T-helper 22 cell (primary cell): ENCODE measurements at places on chromosomes 7 and 10.

GRCh38 chr10:14800397-14800796 lies 25.7 kb upstream of the FAM107B start:
- no peak for DNase-seq

DNA sequence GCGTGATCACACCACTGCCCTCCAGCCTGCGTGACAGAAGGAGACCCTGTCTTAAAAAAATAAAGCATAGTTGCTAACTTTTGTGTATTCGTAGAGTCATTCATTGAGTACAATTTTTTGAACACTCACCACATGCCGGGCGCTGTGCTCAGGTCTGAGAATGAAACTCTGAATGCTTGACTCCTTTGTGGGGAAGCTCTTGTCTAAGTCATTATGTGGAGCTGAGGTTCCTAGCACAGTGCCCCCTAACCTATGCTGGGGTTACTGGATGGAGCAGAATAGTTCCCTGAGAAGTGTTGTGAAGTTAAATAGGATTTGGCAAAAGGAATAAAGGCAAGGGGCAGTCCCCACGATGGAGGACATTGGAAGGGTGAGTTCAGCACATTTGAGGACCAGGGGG lies 123.3 kb downstream of the CELF2 start:
- DNase-seq = no peak

GRCh38 chr7:134480730-134481129 lies 21.8 kb upstream of the AKR1B1 start:
- DNase-seq = no peak

- no peak for DNase-seq
Measured at GRCh38 chr7:91979590-91979989, 38.9 kb downstream of the AKAP9 start.

GRCh38 chr7:91396-92175 lies 100.8 kb upstream of the FAM20C start:
- no peak for DNase-seq

DNA sequence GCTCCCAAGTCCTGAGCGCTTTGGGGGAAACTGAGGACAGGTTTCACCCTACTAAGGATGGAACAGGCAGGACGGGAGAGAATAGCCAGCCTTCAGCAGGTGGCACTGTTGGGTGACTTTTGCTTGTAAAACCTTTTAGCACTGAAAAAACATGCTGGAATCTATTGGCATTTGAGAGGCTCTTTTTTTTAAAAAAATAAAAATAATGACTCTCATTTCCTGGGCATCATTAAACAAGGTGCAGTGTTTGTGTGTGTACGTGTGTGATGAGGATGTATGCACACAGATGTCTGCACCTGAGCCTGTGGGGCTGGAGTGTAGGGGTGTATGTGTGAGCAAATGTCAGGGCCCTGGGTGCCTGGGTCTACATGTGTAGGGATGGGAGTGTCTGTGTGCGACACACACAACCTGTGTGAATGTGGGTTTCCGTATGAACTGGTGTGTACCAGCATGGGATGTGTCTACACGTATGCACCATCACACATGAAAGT lies 177.9 kb downstream of the RPS24 start:
- no peak for DNase-seq

- no peak for DNase-seq
Measured at GRCh38 chr10:70432101-70432500, 9.4 kb downstream of the NODAL start.

DNA sequence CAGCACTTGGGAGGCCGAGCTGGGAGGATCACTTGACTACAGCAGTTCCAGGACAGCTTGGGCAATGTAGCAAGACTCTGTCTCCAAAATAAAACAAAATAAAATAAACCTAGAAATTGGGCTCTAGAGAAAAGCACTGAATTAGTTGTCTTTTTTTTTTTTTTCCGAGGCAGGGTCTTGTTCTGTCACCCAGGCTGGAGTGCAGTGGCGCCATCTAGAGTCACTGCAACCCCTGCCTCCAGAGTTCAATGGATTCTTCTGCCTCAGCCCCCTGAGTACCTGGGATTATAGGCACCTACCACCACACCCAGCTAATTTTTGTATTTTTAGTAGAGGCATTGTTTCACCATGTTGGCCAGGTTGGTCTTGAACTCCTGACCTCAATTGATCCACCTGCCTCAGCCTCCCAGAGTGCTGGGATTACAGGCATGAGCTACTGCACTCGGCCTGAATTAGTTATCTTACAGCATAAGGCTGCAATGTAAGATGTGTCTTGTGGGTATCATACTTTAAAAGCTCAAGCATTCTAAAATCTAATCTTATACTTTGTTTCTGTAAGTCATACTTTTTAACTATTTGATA lies 12.8 kb downstream of the MEIG1 start:
- no peak for DNase-seq

DNA sequence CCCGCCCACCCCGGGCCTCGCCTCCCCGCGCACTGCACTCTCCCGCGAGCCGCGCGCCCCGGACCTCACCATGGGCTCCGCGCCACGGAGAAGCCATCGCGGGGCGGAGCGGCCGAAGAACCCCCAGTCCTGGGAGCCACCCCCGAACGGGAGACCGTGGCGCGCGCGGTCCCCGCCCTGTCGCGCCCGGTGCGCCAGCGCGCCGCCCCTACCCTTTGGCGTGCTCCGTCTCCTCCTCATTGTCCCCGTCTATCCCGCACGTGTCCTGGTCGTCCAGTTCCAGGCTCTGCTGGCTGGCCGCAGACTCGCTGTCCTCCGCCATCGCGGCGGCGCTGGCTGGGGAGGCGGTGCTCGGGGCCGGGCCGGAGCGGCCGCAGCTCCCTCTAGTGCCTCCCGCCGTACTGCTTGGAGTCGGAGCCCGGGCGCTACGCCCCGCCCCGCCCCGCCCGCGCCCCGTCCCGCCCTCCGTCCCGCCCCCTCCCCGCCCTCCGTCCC lies at the start of gene NMT2:
Gene NMT2, minus strand, starts transcription at position 403 of the 495 bp plus-strand sequence. Its CDS starts 81 bp downstream, at position 322.
- no peak for DNase-seq

DNA sequence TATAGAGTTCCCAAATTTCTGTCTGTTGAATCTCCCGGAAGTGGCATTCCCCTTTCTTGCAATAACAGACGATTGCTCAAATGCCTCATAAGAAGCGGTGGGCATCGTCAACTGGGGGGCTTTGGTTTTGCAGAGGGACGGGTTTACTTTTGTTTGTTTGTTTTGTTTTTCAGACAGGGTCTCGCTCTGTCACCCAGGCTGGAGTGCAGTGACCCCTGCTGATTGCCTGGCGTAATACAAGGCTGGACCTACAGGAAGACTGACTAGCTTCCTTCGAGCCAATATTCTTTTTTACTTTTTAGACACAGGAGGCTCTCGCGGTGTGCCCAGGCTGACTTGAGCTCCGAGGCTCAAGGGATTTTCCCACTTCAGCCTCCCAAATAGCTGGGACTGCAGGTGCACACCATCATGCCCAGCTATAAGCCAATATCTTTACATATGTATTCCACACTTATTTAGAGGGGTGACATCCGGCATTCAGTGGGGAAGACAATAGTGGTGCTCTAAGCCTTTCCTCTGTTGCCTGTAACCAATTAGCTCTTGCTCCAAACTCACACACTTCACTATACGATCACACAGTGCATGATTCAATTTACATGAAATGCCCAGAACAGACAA lies 58.1 kb downstream of the FHIP2A start:
- no peak for DNase-seq

GRCh38 chr10:35417795-35418194 lies 81.5 kb downstream of the CCNY start:
- no peak for DNase-seq

DNA sequence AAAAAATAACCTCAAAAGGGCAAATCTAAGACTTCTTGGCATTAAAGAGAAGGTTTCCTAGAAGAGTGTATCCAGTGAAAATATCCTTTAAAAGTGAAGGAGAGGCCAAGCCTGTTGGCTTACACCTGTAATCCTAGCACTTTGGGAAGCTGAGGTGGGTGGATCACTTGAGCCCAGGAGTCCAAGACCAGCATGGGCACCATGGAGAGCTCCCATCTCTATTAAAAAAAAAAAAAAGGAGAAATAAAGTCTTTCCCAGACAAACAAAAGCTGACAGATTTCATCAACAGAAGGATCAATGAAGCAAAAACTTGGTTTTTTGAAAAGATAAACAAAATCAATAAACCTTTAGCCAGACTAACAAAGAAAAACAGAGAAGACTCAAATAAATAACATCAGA lies 67.6 kb upstream of the ZNF800 start:
- no peak for DNase-seq

GRCh38 chr7:151844071-151844824 lies 32.7 kb downstream of the PRKAG2 start:
- no peak for DNase-seq

GRCh38 chr7:95199779-95200558 lies 124.4 kb downstream of the PON1 start:
- DNase-seq = no peak

DNA sequence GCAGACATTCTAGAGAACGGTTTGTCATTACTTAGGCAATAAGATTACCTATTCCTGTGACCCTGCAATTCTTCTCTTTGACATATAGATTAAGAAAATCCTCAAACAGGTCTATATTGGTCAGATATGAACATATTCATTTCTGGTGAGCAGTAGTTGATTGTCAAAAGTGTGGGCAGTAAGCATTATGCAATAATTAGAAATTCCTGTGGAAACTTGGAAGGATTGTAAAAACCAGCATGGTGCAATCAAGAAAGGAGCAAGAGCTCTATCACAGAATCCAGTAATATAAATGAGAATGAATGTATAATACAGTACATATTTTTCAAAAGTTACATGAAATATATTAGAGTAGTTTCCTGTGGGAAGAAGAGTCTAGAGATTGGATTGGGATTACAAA lies 406.5 kb downstream of the SUGCT start:
- no peak for DNase-seq

DNA sequence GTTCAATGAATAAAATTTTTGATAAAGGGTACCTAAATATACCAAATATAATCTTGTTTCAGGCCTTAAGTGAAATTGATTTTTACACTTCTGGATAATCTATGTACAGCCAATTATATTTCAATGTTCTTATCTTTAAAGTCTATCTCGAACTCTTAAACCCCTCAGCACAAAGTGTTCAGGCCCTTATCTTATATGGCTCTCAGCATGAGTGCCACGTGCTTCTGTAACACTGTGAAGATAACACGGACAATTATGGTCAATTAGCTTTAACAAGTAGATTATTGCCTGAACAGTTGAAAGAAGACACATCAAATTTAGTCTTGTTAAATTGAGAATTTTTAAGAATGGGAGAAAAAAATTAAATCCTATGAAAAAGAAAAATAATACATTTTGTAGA lies 40.4 kb upstream of the DMTF1 start:
- no peak for DNase-seq

GRCh38 chr10:80273523-80274170 lies 15.8 kb downstream of the MAT1A start:
- DNase-seq = no peak

DNA sequence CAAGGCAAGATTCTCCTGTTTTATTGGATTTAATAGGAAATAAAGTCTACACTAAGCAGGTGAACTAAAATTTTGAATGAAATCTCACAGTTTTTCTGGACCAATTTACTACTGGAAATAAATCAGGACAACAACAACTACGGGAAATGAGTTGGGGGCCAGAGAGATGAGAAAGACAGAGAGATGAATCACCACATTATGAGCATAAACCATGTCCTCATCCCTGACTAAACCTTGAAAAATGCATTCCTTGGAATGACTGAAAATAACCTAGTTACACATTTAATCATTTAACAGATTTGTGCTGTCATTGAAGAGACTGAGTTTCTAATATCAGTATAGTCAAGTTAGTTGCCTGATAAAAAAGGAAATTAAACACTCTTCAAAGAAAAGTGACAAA lies 608.4 kb upstream of the KCND2 start:
- DNase-seq = no peak

GRCh38 chr10:109914966-109915365 lies 8.3 kb downstream of the XPNPEP1 start:
- peak; percentile 36 for DNase-seq

DNA sequence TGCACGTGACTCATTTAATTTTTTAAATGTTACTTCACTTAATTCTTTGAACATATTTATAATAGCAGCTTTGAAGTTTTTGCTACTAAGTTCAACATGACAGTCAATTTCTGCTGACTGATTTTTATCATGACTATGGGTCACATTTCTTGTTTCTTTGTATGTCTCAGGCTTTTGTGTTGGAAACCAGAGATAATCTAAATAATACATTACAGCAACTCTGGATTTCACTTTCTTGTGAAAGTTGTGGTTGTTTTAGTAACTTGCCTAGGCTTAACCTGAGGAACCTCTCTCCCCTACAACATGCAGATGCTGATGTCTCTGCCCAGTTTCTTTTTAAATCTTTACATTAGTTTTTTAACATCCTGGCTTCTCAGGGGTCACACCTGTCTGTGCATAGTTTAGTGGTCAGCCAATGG lies 180.8 kb downstream of the CCDC71L start:
- DNase-seq = no peak

- DNase-seq = no peak
Measured at GRCh38 chr7:128390871-128391565, 18.8 kb downstream of the IMPDH1 start.

- DNase-seq = no peak
Measured at GRCh38 chr7:129950191-129950932, 2.4 kb downstream of the UBE2H start.

DNA sequence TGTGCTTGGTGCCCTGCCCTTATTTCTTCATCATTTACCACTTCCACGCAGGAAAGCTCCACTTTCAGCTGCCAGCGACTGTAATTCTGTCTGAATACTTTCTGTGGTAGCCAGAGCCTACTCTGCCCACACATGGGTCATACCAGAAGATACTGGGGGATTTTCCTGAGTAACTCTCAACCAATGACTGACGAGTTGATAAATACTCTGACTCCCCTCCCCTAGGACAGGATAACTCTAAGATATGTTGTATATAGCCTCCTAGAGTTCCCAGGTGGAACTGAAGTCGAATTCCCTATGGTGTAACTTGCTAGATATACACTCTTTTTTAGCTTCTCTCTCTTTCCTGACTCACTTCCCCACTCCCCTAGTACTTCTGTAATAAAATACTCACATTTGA lies 29.8 kb downstream of the SEM1 start:
- no peak for DNase-seq

DNA sequence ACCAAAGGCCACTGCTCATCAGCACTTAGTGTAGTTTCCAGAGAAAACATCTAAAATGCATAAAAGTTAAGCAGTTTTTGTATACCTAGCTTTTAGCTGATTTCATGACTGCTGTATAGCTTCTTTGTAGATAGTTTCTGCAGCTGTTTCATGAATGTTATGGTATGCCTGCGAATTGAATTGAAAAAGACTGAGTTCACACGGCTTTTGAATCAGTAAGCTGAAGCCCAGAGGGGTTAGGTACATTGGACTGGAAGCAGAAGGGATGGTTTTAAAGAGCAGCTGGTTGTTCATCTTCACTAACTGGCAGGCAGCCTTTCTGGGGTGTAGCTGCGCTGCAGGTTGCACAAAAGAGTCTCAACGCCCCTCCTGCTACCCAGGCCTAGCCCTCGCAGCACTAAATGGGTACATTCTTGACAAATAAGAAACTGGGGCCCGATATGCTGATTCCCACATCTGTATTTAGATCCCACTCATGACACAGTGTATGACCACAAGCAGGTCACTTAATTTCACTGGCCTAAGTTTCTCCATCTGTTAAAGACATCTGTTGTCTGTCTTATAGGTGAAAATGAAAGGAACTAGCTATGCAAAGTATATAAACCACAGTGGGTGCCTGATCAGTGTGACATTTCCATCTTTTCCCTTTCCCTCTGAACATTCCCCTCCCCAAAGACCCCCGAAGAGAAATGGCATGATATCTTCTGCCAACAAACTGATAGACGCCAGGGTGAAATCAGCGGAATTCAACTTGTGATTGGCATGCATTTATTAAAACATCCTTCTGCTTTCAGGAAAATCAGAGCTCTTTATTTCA lies 85.9 kb upstream of the AGBL3 start:
- no peak for DNase-seq

GRCh38 chr7:30800785-30801252 lies 29.6 kb downstream of the MINDY4 start:
- DNase-seq = no peak
